ENCODE measurements at places on chromosomes 1 and 21.

DNA sequence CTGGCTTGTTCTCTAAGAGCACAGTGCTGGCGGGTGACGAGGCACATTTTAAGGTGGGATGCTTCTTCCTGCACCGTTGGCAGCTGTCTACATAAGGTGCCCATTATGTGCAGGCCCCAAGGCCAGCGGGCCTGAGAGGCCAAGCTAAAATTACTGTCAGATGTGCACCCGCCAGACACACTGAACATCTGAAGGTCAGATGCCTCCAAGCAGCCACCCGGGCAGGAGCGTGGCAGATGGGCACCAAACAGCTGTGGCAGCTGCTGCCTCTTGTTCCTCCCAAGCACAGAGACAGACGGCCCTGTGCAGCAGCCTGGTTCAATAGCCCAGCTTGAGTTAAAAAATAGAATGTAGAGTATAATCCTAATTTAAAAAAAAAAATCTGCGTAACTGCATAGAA lies 211.9 kb upstream of the EDN2 start:
- no peak for DNase-seq

- DNase-seq = no peak
Observed at GRCh38 chr1:116167625-116168276, 56.6 kb downstream of the MAB21L3 start.

DNA sequence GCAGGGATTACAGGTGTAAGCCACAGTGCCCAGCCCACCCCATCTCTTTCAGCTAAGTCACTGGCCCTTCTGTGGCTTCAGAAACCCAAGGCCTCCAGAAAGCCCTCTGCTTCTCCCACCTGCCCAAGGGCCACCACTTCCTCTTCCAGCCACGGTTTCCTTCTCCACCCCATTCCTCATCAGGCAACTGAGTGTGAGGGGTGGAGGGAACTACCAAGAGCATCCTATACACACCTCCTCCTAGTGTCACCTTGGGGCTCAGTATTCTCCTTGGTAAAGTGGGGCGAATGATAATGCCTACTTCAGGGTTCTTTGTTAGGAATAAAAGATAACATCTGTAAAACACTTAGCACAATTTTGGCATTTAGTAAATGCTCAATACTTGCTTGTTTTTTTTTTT lies 30.0 kb downstream of the KNCN start:
- no peak for DNase-seq

DNA sequence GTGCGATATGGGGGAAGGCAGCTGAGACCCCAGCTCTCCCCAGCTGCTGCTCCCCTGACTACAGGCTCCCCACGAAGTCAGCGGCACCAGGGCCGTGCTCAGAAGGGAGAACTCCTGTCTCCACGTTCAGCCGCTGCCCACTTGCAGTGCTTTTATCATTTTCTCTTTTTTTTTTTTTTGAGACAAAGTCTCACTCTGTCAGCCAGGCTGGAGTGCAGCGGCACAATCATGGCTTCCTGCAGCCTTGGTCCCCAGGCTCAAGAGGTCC lies 933 bp upstream of the FTCD start:
- DNase-seq = no peak

DNA sequence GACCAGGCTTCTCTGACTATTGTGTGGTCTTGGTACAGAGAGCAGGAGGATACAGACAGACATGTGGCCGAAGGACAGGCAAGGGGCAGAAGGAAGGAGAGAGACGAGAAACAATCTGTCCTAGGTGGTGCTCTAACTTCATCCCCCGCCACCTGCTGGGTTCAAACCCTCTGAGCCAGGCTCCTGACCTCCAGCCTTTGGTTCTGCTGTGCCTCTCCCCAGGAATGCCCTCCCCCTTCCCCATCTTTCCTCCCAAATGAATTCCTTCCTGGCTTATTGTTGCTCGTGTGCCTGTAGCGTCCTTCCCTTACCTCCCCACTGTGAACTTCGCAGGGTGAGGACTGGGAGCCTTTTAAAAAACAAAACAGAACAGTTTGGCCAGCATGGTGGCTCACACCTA lies 5.4 kb downstream of the TCEA3 start:
- DNase-seq = no peak

GRCh38 chr1:101509370-101509769 lies 272.6 kb downstream of the S1PR1 start:
- DNase-seq = no peak

DNA sequence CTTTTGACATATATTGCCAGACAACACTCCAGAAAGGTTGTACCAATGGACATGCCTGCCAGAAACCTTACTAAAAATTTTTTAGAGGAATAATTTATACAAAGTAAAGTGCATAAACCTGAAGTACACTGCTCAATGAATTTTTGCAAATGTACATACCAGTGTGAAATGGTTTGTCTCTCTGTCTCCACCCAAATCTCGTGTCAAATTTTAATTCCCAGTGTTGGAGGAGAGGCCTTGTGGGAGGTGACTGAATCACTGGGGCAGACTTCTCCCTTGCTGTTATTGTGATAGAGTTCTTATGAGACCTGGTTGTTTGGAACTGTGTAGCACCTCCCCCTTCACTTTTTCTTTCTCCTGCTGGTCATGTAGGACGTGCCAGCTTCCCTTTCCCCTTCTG lies 168.8 kb downstream of the RWDD3 start:
- DNase-seq = no peak

GRCh38 chr1:53580739-53581475 lies 121.7 kb downstream of the DMRTB1 start:
- DNase-seq = no peak

DNA sequence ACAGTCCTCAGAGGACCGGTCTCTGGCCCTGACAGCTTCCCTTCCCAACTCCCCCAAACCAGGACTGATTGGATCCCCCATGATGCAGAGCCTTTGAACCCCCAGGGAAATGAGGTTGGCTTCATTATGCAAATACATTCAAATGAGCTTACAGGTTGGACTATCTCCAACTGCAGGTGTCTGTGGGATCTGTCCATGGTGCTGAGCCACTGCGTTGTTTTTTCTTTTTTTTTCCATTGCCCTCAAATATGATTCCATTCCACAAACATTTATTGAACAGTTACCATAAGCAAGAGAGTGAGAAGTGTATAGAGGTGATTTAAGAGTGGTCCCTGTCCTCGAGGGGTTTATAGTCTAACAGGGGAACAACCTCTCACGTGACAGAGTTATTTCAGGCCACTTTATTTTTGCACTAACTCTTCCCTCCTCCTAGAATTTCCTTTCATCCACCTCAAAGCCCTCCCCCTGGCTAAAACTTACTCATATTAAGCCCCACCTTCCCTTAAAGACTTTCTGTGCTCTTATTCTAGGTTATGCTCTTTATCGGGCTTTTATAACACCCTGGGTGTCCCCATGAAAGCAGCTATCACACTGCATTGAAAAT lies 21.9 kb downstream of the DLGAP3 start:
- DNase-seq = no peak

- DNase-seq = no peak
Observed at GRCh38 chr21:41317063-41317392, 427 bp downstream of the FAM3B start.

Measured in central memory CD8-positive, alpha-beta T cell (primary cell).